ENCODE measurements at places on chromosomes 5 and 9.

GRCh38 chr5:28726815-28727214, 1688.4 kb upstream of the CDH9 start:
- no peak for DNase-seq

DNA sequence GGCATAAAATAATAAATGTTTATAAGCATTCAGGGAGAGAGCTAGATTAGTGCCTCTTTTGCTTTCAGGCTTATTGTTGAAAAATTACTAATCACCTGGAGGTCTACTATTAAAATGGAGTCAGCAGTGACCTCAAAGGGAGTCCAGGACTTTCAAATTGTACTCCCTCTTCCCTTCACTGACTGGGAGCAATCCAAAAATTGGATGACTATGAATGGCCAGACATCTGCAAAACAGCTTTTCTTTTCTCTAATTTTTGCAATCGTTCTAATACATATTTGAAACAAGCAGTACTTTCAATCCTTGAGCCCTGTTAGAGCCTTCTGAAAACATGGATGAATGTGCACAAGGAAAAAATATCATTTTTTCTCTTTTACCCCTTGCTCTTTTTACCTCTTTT, 461.8 kb downstream of the TMEM232 start:
- DNase-seq: no peak

- no peak for DNase-seq
Observed at GRCh38 chr9:22718653-22719052, 272.0 kb downstream of the DMRTA1 start.

- DNase-seq: no peak
Observed at GRCh38 chr5:178186427-178186826, 744 bp downstream of the GMCL2 start.

- DNase-seq: no peak
Observed at GRCh38 chr5:142057697-142058056, 44.9 kb upstream of the GNPDA1 start.

Data from T-helper 17 cell (primary cell).